Right cardiac atrium (tissue), 5 donors: ENCODE measurements at places on chromosomes 2 and 18. TPM values are rescaled to one million over a fixed set of nuclear protein-coding genes. Genes with fewer than 3 reads are reported as not detected.

DNA sequence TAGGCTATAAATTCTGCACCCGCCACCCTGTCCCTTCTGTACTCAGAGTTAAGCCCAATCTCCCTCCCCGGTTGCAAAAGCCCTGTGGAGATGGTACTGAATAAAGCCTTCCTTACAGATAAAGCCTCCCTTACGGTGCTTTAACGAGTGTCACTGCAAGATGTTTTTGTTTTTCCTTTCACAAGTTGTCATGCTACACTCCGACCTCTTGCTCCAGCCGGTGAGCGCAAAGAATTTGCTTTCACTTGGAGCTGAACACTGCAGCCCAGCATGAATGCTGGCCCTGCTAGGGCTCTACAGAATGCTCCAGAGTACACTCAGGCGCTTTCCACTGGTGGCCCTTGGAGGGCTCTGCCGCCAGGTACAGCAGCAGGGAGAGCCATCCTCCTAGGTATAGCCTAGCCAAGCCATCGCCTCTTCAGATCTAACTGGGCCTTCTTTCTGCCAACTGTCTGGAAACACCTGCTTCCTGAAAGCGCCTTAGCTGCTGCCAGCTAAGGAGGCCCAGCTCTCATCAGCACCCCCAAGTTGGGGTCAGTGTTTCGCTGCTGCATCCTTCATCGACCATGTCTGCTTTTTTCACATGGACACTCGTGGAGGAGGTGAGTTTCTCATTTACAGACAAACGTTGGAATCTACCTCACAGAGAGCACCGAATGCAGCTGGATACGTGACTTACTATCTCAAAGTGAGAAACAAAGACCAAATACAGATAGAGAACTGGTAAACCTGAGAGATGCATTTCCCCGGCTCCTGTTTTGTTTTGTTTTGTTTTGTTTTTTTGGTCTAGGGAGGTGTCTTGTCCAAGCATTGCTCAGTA is 13.4 kb upstream of the CREG2 start:
- DNase-seq: no peak

DNA sequence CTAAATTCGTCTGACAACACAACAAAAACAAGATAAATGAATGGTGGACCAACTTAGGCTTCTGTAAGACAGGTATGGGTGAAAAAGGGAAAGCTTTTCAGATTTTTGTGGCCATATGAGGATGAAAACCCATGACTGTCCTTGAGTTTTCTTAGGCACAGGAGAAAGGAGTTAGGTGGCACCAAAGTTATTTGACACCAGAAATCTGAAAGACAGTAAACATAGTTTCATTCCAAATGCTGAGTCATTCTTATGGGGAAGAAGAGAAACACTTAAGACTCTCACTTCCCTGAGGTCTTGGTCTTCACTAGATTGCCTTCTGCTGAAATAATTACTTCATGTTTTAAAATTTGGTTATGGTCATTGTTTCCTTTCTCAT is 5.2 kb upstream of the GPD2 start:
- DNase-seq: no peak

The GCKR gene
- 0.50 TPM for polyA plus RNA-seq

DNA sequence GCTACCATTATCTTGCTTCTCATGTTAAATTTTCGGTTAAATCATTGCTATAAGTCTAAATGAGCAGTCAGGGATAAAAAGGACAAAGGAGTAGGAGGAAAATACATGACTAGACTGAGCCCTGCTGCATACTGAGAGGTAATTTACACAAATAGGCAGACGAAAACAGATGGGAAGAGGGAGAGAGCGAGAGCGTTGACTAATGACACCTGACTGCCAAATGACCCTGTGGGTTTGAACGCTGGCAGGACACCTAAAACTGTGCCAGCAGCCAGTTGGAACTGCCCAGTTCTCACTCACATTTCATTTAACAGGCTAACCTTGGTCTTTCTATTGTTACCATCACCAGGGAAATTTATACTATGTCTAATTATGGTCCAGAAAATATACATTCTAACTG is 978.2 kb downstream of the CPS1 start:
- no peak for DNase-seq

- DNase-seq: no peak
These were observed 71.2 kb downstream of the KCNG2 start for GRCh38 chr18:79868811-79869541.

GRCh38 chr18:24465486-24465885 is 5.0 kb downstream of the HRH4 start:
- DNase-seq: no peak

The MARCO gene
- polyA plus RNA-seq: 5.9 TPM

The ABCB11 gene
- 0.07 TPM for polyA plus RNA-seq

- DNase-seq: no peak
These were observed 94.1 kb downstream of the HS1BP3 start for GRCh38 chr2:20556756-20557155.

The LGALSL gene
- 8.1 TPM for polyA plus RNA-seq

The KCNF1 gene
- polyA plus RNA-seq: 0.52 TPM

The DCDC2C gene
- not detected for polyA plus RNA-seq

GRCh38 chr2:169983506-169983905 is 156.3 kb downstream of the UBR3 start:
- no peak for DNase-seq

DNA sequence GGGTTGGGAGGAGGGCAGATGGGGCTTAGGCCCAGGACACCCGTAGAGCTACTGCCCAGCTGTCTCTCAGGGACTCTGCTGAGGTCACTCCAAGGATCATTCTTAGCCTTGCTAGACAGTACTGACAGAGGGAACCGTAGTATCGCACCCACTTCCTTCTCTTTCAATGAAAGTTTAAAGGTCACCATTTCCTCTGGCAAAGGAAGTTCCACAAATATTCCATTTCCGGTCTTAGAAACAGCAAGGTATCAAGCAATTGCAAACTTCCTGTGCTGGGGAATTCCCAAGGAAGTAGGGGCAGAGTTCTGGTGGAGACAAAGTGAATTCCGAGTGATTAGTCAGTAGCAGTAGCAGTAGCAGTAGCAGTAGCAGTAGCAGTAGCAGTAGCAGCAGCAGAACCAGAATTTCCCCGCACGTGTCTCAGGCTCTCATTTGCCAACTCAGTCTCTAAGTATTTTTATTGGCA is 24.7 kb downstream of the IL1B start:
- DNase-seq: peak; percentile 14
